ENCODE measurements at places on chromosomes 5 and 9.

GRCh38 chr5:172533399-172534228, 79.3 kb upstream of the SH3PXD2B start:
- no peaks in the 10 kb centered on the region for H3K4me1 ChIP-seq
- no peak for DNase-seq
- peaks cover 4% of the 10 kb centered on the region for H3K36me3 ChIP-seq
- peaks cover 10% of the 10 kb centered on the region for H3K27me3 ChIP-seq

DNA sequence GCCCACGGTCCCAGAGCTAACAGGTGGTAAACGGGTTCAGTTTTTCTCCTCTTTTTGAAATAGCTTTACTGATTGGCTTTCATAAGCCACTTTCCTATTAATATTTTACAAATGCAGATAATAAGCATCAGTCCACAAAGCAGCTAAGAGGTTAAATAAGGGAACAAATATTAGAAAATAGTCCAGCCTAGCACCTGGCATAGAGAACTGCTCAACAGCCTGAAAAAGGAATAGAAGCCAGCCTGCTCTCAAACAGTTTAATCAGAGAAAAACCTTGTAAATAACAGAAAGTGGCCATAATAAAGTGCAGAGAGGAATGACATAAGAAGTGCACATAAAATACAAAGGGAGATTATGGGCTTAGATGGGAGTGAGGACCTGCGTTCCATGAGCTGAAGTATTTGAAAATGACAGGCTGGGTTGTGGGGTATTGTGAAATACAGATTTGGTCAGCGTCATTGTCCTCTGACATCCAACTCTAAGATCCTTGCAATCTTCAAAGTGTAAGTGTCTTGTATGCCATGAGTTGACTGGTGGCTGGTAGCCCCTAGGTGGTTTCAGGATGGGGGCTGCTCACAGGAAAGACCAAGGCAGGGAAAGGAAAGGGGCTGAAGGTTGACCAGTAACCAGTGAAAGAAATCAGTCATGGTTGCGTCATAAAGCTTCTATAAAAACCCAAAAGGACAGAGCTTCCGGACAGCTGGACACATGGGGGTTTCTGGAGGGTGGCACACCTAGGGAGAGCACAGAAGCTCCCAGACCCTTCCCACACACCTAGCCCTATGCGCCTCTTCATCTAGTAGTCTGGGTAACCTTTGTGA, 32.4 kb downstream of the MYO10 start:
- no peak overlapping the region for H3K4me3 ChIP-seq
- H3K27ac ChIP-seq: no peak overlapping the region
- H3K27me3 ChIP-seq: no peaks in the 10 kb centered on the region
- peaks cover 2% of the 10 kb centered on the region for H3K36me3 ChIP-seq
- DNase-seq: no peak

DNA sequence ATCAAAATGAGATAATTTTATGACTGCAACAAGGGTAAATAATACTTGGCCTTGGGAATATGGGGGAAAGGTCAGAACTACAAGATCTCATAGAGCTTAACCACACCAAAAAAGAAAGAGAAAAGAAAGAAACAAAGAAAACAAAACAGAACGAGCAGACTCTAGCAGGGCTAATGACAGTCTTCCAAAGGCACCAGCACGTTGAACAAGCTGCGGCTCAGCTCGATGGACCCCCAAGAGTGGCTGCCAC, 689 bp downstream of the AK3 start:
- peak overlapping the region; percentile 84 for H3K4me3 ChIP-seq
- peaks cover 34% of the 10 kb centered on the region for H3K4me1 ChIP-seq
- peak overlapping the region; percentile 91 for H3K27ac ChIP-seq
- H3K36me3 ChIP-seq: no peaks in the 10 kb centered on the region
- no peak for DNase-seq

DNA sequence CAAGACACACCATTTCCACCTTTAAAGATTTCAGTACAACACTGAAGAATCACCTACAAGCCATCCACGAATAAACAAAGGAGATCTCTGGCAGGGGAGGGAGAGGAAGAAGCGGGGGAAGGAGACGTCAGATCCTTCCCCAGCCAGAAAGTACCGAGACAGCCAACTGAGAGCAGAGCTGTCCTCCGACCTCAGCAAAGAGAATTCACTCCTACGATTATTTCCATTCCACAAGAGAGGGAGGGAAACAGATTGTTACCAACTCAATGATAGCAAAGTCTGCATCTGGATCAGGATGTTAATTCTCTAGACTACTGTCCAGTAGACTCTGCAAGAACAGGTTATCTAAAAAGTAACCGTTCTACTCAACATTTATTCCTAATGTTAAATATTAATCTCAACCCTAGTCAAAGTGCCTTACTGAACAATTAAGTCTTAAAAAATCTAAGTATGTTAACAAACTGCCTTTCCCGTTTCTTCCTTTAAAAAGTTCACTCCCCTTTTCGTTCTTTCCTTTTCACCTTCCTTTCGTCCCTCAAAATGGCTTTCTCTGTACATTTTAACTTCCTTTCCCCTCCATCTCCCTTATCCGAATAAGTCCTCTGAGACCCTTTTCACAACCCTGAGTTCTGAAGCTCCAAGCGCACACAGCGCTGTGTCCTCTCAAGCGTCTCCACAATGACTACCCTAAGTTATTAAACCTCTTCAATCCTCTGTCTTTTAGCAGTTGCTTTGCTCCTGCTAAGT, 1.4 kb downstream of the CHD1 start:
- peaks cover 23% of the 10 kb centered on the region for H3K36me3 ChIP-seq
- H3K27me3 ChIP-seq: no peaks in the 10 kb centered on the region
- H3K4me1 ChIP-seq: peaks cover 25% of the 10 kb centered on the region
- H3K4me3 ChIP-seq: peak overlapping the region; percentile 93
- DNase-seq: no peak

Data from WTC11 (cell line).